ENCODE measurements at places on chromosomes 1 and 21. TPM values are rescaled to one million over a fixed set of nuclear protein-coding genes. Genes with fewer than 3 reads are reported as not detected.
A peak's percentile ranks its signal among the peaks of the same experiment; 100 is the strongest.

Gene HEYL
- total RNA-seq = 3.2 TPM

Gene GABRD
- 0.94 TPM for total RNA-seq

DNA sequence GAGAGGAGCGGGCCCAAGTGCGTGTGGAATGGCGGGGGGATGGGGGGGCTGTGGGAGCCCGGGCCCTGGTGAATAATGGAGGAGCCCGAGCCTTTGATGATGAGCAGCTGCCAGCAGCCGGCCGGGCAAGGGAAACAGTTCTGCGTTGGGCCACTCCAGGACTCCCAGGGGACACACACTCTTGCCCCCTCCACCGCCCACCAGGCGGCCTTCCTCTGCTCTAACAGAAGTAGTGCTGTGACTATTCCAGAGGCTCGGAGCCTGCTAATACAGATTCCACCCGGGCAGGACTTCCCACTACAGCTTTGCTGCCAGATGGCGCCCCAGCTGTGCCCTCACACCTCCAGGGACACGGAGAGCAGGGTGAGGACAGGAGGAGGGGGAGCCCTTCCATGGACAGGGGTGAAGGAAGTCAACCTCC, 48.2 kb upstream of the LRP8 start:
- peak; percentile 73 for DNase-seq

DNA sequence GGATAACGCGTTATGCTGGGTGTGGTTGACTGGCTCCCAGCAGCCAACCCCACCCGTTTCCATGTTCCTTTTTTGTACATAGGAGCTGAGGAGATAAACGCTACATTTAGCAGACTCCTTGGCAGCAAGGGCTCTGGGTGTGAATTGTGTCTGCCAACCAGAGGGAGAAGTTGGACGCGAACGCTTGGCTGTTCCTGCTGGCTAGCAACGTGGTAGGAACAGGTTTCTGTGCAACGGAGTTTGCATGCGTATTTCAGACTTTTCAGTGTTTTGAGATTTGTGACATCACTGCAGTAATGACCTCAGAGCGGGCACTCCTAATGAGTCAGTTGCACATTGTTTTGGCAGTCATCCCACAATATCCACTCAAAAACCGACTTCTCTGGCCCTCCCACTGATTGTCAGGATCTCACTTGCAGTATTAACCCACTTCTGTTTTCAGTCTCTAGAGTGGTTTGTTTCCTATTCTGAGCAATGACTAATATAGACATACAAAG, 98.7 kb upstream of the RGS1 start:
- no peak for DNase-seq
